ENCODE measurements at places on chromosomes 3 and 15.

GRCh38 chr3:173617490-173617889, 219.9 kb downstream of the NLGN1 start:
- no peak for DNase-seq

- no peak for DNase-seq
Observed at GRCh38 chr3:123084738-123085237, 18.0 kb downstream of the PDIA5 start.

GRCh38 chr15:70243686-70244540, 146.2 kb upstream of the TLE3 start:
- DNase-seq, result no peak

DNA sequence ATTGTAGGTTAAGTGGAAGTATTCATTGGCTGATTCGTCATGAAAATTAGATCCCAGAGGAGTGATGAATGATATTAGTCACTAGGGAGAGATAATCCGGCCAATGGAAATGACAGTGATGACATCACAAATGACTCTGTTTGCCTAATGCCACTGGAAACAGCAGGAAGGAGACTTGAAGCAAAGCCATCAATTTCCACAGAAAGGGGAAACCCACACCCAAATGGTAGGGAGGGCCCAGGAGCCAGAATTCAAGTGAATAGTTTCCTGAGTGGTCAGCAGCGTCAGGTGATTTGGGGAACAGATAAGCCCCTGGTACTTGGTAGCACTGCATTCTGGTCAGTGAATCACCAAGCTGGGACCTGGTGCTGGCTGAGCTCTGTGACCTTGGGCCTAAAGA, 3.3 kb upstream of the ADAMTS9 start:
- DNase-seq, result no peak

- no peak for DNase-seq
Observed at GRCh38 chr3:36920884-36921567, 23.8 kb downstream of the TRANK1 start.

DNA sequence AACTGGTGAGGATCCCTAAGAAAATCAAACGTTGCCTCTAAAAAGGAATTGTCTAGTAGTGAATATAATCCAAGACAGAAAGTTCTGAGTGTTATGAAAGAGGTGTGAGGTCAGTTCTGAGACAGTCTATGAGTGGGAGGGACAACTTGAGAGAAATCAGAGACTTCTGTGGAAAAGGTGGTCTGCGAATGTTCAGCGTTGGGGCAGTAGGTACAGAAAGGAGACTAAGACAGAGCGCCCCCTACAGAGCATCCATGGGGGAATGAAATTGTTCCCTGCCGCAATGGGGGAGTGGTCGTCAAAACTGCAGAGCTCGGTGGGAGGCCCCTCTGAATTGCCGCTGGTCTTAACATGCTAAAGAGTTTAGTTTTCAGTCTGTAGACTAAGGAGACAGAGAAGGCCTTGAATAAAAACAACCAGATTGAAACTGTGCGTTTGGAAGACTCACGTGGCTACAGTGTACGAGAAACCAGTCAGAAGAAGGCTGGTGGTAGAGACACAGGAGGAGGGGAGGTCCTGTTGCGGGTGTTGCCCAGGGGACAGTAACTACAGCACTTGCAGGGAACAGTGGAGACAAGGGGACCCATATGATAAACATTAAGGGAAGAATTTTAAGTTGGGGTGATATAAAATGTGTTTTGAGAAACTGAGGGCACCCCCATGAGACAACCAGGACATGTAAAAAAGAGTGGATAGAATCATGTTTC, 6.9 kb downstream of the TNIK start:
- no peak for DNase-seq

- peak; percentile 57 for DNase-seq
Observed at GRCh38 chr15:63473007-63473748, 31.2 kb upstream of the USP3 start.

DNA sequence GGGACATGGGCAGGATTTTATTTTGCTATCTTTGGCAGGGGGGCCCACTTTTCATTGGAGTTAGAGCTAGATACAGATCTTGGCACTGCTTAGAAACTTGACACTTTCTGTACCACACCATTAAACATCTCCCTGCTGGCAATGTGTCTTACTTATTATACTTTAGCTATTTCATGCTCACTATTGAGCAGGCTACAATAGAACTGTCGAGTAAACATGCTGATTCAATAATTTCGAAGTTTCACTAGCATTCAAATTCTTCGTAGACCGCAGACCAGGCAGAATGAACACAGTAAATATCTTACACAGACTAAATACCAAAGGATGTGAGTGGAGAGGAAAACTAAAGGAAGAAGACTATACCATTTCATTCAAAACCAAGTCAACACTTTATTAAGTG, 180.8 kb downstream of the UNC13C start:
- DNase-seq, result no peak

- DNase-seq, result no peak
Observed at GRCh38 chr3:30204126-30204525, 402.3 kb upstream of the TGFBR2 start.

- no peak for DNase-seq
Observed at GRCh38 chr3:47359323-47359722, 21.5 kb upstream of the PTPN23 start.

- DNase-seq, result no peak
Observed at GRCh38 chr3:178223876-178224275, 312.4 kb upstream of the KCNMB2 start.

DNA sequence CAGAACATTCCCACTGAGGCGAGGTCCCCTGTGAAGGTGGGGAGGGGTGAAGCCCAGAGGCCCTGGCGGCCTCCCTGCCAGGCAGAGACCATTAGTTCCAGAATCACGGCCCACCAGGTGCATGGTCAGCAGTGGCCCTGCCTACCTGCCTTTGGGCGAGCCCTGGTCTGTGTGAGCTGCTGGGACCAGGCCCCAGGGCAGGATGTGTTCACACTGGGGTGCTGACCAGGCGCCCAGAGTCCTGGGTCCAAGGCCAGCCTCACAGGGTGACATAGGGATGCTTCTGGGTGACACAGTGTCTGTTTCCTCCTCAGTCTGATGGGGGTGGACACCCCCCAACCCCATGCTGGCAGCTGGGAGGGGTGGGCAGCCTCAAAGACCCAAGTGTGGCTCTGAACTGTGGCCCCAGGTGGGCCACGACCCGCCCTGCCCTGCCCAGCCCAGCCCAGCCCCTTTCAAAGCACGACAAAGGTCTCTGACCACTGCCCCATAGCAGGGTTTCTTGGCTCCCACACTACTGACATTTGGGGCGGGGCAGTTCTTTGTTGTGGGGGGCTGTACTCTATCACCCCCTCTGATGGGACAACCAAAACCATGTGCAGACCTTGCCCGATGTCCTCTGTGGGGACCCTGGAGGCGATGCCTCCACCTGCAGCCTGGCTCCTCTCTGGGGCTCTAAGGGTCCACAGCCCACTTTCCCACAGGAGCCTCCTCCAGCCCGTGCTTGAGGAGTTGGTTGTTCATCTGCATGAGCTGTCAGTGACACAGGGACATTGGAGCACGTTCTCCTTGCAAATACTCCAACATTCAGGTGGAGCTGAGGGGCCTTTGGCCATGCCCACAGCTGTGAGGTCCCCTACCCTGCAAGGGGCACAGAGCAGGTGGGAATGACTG, 44.8 kb upstream of the SLC41A3 start:
- DNase-seq, result no peak

- DNase-seq, result no peak
Observed at GRCh38 chr15:83068054-83068453, 1.0 kb upstream of the BTBD1 start.

- DNase-seq, result no peak
Observed at GRCh38 chr3:154228561-154229216, 95.6 kb downstream of the DHX36 start.

DNA sequence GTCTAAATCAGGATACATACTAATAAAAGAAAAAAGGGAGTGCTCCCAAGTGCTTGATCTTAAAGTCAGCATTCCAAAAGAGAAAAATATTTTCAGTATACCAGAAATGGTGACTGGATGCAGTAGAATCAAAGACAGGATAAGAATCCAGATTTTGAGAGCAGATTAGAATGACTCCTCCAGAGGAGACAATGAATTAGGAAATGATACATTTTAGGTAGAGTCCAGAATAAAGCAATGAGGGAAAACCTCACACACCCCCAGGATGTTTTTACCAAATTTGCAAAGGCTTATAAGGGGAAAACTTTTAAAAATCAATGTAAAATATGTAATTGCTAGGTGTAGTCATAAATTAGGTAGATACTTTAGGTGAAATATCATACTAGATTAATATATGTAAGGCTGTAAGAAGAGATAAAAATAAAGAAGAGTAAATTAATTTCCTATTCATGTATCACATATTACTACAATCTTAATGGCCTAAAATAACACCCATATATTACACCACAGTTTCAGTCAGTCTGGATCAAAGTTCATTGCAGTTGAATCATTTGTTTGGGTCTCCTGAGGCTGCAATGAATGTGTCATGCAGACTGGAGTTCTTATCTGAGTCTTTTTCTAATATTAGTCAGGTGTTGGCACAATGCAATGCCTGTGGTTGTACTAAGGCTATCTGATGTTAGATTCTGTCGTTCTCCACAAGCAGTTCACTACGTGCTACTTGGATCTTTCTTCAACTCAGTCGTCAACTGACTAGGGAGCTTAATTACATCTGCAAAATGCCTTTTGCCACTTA, 547.8 kb upstream of the EPHA6 start:
- DNase-seq, result no peak

GRCh38 chr3:132236701-132237651, 80.2 kb upstream of the ACP3 start:
- DNase-seq, result no peak

DNA sequence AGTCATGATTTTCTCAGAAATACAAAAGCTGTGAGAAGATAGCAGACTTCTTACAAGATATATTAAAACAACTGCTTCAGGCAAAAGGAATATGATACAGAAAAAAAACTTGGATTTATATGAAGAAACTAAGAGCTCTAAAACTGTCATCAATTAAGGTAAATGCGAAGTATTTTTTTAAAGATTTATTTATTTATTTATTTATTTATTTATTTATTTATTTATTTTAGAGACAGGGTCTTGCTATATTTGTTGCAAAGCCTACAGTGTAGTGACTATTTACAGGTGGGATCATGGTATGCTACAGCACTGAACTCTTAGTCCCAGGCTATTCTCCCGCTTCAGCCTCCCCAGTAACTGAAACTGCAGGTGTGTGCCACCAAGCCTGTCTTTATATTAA, 274.3 kb upstream of the BCHE start:
- DNase-seq, result no peak

- DNase-seq, result no peak
Observed at GRCh38 chr15:40354408-40355171, 3.4 kb upstream of the DISP2 start.

DNA sequence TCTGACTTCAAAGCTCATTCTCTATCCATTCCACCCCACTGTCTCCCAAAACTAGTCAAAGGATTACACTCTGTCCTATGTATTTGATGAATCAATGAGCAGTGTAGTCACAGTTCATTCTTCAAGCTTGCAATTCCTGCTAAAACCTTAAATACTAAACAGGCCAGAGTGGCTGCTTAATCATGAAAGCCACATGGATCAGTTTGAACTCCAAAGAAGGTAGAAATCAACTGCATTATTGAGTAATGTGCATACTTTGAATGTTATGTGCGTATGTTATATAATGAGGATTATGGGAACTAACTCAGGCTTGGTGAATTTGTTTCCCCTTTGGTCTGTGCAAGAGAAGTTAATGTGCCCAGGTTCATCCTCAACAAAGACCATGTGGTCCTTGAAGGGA, 45.4 kb downstream of the PRICKLE2 start:
- no peak for DNase-seq

- no peak for DNase-seq
Observed at GRCh38 chr3:141940194-141940776, 63.8 kb downstream of the ATP1B3 start.

DNA sequence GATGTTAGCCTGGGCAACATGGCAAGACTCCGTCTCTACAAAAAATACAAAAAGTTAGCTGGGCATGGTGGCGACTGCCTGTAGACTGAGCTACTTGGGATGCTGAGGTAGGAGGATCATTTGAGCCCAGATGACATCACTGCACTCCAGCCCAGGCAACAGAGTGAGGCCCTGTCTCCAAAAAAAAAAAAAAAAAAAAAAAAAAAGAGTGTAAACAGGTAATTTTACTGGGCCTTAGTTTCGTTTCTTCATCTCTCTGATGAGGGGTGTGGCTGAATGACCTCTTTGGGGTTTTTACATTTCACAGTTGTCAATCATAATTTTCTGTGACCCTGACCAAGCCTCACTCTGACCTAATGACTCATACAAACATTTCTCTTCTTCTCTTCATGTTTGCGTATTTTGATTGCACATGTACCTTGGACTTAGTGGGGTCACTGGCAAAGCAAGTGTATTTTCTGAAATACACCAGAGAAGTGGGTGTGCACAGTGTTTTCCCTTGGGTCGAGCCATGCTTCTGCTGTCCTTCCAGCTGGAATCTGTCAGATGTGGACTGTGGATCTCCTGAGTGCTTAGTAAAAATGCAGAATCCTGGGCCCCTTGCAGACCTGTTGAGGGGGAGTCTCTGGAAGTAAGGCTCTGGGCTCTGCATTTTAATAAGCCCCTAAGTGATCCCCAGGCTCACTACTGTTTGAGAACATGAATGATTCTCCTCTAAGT, 140.5 kb downstream of the FNDC3B start:
- DNase-seq, result peak; percentile 38

GRCh38 chr15:60869851-60870250, 359.3 kb downstream of the RORA start:
- DNase-seq, result no peak

GRCh38 chr3:171165499-171165921, 139.0 kb upstream of the SLC2A2 start:
- no peak for DNase-seq

- peak; percentile 32 for DNase-seq
Observed at GRCh38 chr3:2921903-2922302, 188.3 kb downstream of the IL5RA start.

- DNase-seq, result no peak
Observed at GRCh38 chr3:170778240-170779217, 91.5 kb downstream of the RPL22L1 start.

DNA sequence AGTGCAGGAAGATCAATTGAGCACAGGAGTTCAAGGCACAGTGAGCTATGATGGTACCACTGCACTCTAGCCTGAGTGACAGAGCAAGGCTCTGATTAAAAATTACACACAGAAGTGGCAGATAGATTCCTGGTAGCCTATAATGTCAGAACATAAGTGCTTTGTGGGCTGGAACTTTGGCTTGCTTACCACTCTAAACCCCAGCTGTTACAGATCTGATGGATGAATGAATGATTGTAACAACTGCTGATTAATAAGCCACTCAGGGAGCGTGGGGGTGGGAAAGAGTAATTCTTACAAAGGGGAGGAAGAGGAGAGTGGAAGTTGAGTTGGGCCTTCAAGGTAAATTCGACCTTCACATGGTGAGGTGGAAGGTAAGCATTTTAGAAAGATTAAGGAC, 40.9 kb upstream of the PTPN23 start:
- no peak for DNase-seq

- no peak for DNase-seq
Observed at GRCh38 chr15:97124790-97125189, 794.3 kb downstream of the NR2F2 start.

GRCh38 chr3:94127115-94127514, 64.3 kb downstream of the NSUN3 start:
- no peak for DNase-seq

GRCh38 chr3:195932418-195933043, 24.2 kb upstream of the TNK2 start:
- no peak for DNase-seq

Measured in GM10248 (cell line).